Activated CD8-positive, alpha-beta T cell treated with anti-CD3 and anti-CD28 coated beads, Interleukin-2, amount 10 ng/mL, durations not matched to agents 7 days and 5 days (primary cell): ENCODE measurements at places on chromosomes 7 and 10. TPM values are rescaled to one million over a fixed set of nuclear protein-coding genes. Genes with fewer than 3 reads are reported as not detected.

DNA sequence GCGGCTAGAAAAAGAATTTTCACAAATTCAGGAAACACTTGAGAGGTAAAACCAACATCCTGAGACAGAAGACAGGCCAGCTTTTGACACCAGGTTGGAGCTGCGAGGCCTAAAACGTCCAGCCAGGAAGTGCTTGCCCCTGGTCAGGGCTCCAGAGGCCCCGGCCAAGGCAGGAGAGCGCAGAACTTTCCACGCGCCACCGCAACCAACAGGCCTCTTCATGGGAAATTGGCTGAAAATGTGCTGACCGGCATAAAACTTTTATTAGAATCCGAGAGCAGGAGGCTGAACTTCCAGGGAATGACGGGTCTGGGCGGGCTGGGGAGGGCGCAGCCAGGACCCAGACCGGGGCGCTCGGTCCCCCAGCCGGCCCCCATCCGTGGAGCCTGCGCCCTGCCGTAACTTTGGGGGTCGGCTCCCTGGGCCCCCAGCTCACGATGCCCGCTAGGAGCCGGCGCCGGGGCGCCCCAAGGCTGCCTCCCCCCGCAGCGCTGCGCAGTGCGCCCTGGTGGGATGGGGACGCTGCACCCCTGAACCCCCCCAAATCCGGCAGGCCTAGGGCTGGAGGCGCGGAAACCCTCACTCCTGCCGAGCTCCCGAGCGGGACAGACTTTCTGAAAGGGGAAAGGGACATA lies 414.0 kb upstream of the MKI67 start:
- DNase-seq: no peak

DNA sequence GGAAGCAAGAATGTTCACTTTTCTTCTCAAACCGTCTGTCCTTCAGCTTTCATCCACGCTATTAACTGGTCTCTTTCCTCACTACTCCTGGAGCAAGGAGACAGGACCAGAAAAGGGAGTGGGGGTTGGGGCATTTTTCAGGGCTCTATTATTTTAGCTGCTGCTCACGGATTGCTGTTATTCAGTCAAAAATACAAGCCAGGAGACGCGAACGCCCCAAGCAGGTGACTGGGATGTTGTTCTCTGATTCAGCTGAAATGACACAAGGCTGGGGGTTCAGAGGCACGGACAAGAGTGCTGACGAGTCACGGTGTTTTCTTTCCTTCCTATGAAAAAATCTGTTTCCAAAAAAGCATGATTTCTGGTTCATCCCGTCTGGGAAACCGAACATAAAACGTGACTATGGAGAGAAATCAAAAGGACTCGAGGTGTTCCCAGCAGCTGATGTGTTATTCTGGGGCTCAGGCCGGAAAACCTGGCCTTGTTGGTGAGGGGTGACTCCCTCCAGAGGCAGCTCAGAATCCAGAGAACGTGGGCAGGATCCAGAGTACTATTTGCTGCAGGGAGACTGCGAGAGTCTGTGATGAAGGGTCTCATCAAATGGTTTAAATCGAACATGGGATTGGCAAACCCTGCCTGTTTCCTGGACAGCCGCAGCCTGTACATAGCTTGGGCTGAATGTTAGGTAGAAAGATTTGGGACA lies 3.5 kb upstream of the INHBA start:
- DNase-seq: no peak

The GALNT11 gene
- total RNA-seq: 20.3 TPM

The LRRD1 gene
- 0.13 TPM for total RNA-seq

- no peak for DNase-seq
Observed at GRCh38 chr10:22646388-22646853, 68.0 kb downstream of the PIP4K2A start.

The GDF2 gene
- total RNA-seq: not detected
